ENCODE measurements at places on chromosomes 2 and 18. TPM values are rescaled to one million over a fixed set of nuclear protein-coding genes. Genes with fewer than 3 reads are reported as not detected.

- no peak for DNase-seq
- H3K4me3 ChIP-seq: no peak overlapping the region
- H3K27me3 ChIP-seq: peaks cover 21% of the 10 kb centered on the region
- H3K36me3 ChIP-seq: no peaks in the 10 kb centered on the region
- H3K4me1 ChIP-seq: no peaks in the 10 kb centered on the region
Measured at GRCh38 chr2:218097975-218098374, 27.9 kb upstream of the CXCR2 start.

DNA sequence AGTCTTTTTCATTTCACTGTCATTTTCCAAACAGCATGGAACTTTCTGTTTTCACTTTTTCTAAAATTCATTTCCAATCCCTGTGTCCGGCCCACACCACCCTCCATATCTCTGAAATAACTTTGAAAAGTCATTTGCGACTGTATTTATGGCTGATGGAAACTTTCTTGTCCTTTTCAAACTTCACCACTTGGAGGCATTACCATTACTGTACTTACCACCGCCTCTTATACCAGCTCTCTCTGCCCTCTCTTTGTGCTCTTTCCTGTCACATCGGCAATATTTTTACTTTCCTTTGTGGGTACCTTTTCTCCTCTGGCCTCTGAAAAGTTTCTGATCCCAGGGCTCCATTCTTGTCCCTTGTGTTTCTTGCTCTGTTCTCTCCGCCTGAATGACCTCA is 39.5 kb upstream of the IL1RL1 start:
- DNase-seq: no peak
- peaks cover 3% of the 10 kb centered on the region for H3K27me3 ChIP-seq
- H3K27ac ChIP-seq: no peak overlapping the region
- no peak overlapping the region for H3K4me3 ChIP-seq

DNA sequence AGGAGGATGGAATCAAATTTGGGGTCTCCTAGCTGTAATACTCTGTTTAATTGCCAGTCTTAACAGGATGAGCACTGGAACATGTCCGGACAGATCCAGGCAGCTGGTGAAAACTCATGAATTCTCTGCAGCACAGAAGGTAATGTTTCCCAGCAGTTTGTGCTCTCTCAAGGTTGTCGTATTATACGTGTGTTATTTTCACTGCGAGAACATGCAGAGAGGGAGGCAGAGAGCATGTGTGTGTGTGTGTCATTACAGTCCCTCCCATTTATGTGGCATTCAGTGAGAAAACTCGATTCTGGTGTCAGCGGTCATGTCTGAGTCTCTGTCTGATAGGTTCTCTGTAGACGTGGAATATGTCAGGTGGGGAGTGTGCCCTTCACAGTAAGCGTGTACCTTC is 150.2 kb upstream of the POU3F3 start:
- H3K4me3 ChIP-seq: no peak overlapping the region
- H3K27ac ChIP-seq: peak overlapping the region; percentile 78
- H3K4me1 ChIP-seq: peaks cover 56% of the 10 kb centered on the region
- no peaks in the 10 kb centered on the region for H3K27me3 ChIP-seq
- no peak for DNase-seq
- no peaks in the 10 kb centered on the region for H3K36me3 ChIP-seq

GRCh38 chr2:74507926-74508520 is 528 bp upstream of the PCGF1 start:
- peak overlapping the region; percentile 99 for H3K4me3 ChIP-seq
- H3K4me1 ChIP-seq: peaks cover 28% of the 10 kb centered on the region
- H3K36me3 ChIP-seq: peaks cover 22% of the 10 kb centered on the region

- H3K27me3 ChIP-seq: no peaks in the 10 kb centered on the region
- 0 out of 2 replicates have a peak overlapping the region, but pooled peaks have one; percentile 19 for H3K27ac ChIP-seq
- peaks cover 14% of the 10 kb centered on the region for H3K4me1 ChIP-seq
- no peak overlapping the region for H3K4me3 ChIP-seq
Measured at GRCh38 chr2:37976411-37976810, 51.3 kb downstream of the RMDN2 start.

DNA sequence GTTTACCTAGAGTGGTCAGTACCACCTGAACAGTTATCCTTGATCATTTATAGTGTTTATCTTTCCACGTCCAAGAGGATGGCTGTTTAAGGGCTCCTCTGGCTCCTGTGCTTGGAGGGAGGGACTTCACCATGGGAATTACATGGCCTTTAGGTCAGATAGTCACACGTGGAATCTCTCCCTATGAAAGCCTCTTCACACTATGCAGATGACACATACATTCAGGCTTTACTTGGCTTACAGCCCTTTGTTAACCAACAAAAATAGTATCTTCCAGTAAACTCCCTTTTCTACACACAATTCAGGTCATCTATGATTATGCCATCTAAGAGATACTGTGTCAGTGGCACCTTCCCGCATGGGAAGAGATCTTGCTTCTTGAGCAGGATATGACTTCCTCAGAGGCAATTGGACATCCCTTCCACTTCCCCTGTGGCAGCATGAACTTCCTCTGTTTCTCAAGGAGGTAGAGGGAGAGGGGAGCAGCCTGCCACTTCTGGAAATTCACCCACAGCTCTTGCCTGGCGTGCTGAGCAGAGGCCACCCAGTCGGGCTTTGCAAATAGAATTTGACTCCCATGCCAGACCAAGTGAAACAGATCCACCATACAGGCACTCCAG is 53.5 kb downstream of the COLEC12 start:
- peaks cover 18% of the 10 kb centered on the region for H3K36me3 ChIP-seq
- DNase-seq: no peak
- peaks cover 3% of the 10 kb centered on the region for H3K27me3 ChIP-seq
- no peaks in the 10 kb centered on the region for H3K4me1 ChIP-seq

DNA sequence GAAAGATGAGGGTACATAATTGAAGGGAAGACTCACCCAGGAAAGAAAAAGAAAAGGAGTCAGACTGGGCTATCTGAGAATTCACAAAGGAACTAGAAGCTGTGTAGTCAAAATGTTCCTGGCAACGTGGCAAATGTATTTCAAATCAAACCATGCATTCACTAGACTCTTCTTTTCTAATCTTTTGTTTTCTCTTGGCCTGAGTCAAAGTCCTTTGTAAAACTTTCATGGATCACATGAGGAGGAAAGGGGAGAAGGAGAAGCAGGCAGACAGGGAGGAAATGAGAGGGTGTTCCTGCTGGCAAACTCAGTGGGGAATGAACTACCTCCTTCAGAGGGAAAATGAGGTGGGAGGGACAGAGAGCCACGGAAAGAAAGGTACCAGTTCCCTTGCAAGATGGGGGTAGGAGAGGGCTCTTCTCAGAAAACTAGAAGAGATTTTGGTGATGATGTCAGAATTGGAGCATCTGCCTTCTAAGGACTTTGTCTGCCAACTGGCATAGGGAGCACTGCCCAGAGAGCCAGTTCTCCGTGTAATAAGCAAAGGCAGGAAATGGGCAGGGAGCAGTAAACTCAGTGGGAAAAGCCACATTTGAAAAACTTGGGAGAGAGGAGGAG is 51.4 kb downstream of the SLC8A1 start:
- H3K27ac ChIP-seq: peak overlapping the region; percentile 73
- H3K27me3 ChIP-seq: peaks cover 5% of the 10 kb centered on the region
- 0 out of 2 replicates have a peak, but pooled peaks cover 2% of the 10 kb centered on the region for H3K36me3 ChIP-seq
- DNase-seq: no peak
- no peak overlapping the region for H3K4me3 ChIP-seq

DNA sequence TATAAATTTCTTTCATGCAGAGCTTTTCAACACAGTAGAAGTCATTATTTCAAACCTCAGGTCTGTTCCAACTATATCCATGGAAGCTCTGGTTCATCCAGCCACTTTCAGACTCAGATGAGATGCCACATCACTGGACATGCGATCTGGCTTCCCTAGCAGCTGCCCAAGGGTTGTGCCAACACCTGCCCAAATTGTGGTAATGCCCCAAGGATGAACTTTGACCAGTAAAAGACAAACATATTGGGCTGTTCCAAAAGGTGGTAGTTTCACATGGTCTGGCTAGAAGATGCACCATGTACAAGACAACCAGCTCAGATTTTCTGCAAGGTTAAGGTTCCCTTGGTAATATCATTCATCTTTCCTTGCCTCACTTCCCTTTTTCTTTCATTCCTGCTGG is 101.9 kb downstream of the THADA start:
- H3K4me1 ChIP-seq: peaks cover 8% of the 10 kb centered on the region
- no peak overlapping the region for H3K27ac ChIP-seq
- H3K4me3 ChIP-seq: no peak overlapping the region
- H3K27me3 ChIP-seq: no peaks in the 10 kb centered on the region
- DNase-seq: no peak
- H3K36me3 ChIP-seq: 0 out of 2 replicates have a peak, but pooled peaks cover 7% of the 10 kb centered on the region

RNPEPL1 gene
- 20.5 TPM for total RNA-seq

SNX17 gene
- total RNA-seq: 72.5 TPM

SERPINB11 gene
- not detected for total RNA-seq

DUSP19 gene
- total RNA-seq: 3.4 TPM

ADRA2B gene
- 6.3 TPM for total RNA-seq

Data from WTC11 (cell line).